ACHN (cell line): ENCODE measurements at places on chromosomes 7 and 10.

GRCh38 chr10:132163278-132163765 lies 23.4 kb upstream of the DPYSL4 start:
- peak; percentile 41 for DNase-seq

- DNase-seq: no peak
Observed at GRCh38 chr10:93447019-93447418, 35.1 kb downstream of the MYOF start.

GRCh38 chr10:209357-209756 lies 74.1 kb downstream of the ZMYND11 start:
- DNase-seq: peak; percentile 25

DNA sequence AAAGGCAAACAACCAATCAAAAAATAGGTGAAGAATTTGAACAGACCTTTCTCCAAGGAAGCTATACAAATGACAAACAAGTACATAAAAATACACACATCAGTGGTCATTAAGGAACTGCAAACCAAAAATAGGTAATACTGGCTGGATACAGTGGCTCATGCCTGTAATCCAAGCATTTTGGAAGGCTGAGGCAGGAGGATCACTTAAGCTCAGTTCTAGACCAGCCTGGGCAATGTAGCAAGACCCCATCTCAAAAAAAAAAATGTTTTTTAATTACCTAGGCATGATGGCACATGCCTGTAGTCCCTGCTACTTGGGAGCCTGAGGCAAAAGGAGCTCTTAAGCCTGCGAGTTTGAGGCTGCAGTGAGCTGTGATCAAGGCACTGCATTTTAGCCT lies 19.3 kb downstream of the CDCA7L start:
- DNase-seq: no peak

GRCh38 chr7:99694201-99694911 lies 14.6 kb upstream of the CYP3A5 start:
- DNase-seq: no peak

DNA sequence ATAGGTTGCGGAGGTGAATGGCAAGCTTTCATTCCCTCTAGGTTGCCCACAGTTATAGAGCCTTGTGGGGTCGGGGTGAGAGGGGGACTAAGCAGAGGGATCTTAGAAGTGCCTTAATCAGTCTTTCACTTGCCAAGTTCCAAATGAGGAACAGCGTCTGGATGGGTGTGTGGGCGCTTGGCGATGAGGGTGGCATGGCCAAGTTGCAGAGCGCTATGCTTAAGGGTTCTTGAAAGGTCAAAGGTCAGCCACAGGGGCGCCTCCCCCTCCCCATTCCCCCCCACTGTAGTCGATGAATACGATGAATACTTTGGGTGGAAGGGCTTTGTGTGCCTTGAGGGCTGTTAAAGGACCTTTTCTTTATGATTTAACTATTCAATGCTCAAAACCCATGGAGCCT lies 185.0 kb downstream of the TCF7L2 start:
- no peak for DNase-seq
